Stimulated activated CD8-positive, alpha-beta memory T cell treated with anti-CD3 and anti-CD28 coated beads, Interleukin-2, amount 100 ng/mL, for 1 hour (primary cell): ENCODE measurements at places on chromosomes 5 and 9.
A peak's percentile ranks its signal among the peaks of the same experiment; 100 is the strongest.

GRCh38 chr5:126851501-126852011 is 74.6 kb downstream of the LMNB1 start:
- DNase-seq = no peak

DNA sequence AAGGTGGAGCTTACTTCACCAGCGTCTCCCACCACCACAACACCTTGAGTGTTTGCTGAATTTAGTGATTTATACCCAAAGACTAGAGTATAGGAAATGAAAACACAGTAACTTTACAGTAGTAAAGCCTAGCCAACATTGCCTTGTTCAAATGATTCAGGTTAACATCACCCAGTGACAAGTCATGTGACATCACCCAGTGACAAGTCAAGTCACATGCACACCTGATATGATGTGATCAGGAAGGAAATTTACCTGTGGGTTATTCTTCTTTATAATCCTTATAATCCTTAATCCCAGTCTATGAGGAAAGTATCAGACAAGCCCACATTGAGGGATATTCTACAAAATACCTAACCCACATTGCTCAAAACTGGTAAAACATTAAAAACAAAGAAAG is 545.6 kb upstream of the MEF2C start:
- no peak for DNase-seq

DNA sequence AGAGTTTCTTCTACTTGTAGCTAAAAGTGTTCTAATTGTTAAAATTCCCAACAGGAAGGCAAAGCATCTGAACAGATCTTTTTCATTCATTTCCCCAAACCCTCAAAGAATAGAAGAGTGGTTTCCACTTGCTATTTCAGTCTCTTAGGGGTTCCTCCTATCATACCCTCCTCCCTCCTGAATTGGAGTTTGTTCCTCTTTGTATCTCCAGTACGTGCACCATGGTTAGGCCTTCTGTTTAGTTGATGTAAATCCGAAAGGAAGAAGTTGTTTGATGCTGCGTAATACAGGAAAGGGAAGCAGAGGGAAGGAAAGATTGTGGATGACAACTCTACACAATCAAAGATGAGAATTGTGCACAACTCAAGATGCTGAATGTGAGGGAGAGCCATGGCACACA is 303.6 kb downstream of the PIK3R1 start:
- no peak for DNase-seq

DNA sequence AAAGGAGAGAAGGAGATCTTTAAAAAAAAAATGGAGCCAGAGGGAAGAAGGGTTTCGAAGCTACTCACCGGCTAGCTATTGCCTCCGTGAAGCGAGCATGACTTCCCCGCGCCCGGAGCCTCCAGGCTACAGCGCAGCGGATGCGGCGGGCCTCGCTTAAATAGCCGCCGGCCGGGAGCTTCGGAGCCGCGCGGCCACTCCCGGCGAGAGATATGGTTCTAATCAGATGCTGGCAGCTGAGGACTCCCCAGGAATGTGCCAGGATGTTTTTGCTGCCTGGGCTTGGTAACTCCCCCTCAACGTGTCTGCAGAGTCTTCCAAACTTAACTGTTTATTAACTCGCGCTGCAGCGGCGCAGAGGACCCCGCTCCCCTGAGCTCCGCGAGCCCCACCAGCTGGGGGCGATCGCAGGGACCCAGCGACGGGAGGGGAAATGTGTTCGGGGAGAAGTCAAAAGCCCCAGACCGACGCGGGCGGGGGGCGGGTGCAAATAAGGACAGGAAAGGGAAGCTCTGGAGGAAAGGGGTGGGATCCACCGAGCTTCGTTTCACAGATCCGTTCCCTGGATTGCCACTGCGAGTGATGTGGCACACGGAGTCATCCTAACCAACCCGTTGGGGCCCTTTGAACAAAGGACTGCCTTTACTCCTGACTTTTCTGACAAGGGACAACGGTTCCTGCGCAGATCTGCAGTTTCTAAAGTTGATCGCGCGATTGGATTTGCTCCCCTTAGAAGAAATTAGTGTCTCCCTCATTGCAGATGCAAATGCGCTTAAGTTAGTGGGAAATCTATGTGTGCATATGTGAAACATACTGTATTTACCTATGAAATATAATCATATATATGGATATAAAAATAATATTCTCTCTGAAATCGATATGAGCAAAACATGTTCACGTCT is at the start of gene DAB2:
TSS of gene DAB2 (minus strand) at position 245 of the 902 bp plus-strand sequence. CDS start 30,660 bp downstream, outside the sequence.
- DNase-seq = peak; percentile 15

- no peak for DNase-seq
Observed at GRCh38 chr9:106887066-106887465, 24.1 kb downstream of the ZNF462 start.

DNA sequence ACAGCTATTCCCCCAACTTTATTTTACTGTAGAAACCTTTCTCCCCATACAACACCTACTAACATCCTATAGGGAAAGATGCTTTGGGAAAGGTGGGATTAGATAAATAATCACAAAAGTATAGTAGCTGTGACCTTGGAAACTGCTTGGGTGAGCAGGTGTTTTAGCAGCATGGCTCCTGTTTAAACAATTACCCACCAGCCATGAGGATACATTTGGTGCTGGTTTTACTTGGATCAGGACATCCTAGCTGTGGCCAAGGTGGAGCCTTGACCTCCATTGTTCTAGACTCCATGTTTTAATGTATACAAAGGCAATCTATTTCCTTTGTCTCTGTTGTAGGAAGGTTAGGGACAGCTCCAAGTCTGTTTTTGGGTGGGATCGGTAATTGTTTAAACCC is 56.8 kb upstream of the ALDH1B1 start:
- DNase-seq = no peak

- no peak for DNase-seq
Observed at GRCh38 chr5:136682986-136683385, 317.6 kb upstream of the TRPC7 start.

DNA sequence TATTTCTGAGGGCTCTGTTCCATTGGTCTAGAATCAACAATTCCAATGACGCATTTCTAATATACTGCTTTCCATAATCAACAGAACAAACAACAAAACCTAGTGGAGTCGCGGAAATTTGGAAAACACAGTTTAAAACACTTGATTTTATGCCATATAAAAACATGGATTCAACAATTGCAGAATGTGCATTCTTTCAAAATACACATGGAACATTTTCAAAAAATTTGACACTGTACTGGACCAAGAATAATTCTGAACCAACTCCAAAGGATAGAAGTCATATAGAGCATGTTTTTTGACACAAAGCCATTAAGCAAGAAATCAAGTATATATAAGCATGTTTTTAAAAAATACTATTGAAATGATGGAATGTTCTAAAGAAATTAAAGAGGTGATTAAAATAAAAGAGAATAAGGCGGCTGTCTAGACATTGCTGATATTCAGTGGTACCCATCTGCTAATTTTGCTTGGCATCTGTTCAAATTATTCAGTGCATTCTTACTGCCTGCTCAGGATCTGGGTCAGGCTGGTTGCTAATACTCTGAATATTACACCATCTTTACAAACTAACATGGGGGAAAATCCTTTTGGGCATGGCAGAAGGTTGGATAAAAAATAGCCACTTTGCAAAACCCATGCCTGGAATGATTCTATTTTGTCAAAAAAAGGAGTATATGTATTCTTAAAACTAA is 221.3 kb downstream of the NPR3 start:
- DNase-seq = no peak

GRCh38 chr9:70205366-70206020 is 53.3 kb upstream of the SMC5 start:
- DNase-seq = no peak

DNA sequence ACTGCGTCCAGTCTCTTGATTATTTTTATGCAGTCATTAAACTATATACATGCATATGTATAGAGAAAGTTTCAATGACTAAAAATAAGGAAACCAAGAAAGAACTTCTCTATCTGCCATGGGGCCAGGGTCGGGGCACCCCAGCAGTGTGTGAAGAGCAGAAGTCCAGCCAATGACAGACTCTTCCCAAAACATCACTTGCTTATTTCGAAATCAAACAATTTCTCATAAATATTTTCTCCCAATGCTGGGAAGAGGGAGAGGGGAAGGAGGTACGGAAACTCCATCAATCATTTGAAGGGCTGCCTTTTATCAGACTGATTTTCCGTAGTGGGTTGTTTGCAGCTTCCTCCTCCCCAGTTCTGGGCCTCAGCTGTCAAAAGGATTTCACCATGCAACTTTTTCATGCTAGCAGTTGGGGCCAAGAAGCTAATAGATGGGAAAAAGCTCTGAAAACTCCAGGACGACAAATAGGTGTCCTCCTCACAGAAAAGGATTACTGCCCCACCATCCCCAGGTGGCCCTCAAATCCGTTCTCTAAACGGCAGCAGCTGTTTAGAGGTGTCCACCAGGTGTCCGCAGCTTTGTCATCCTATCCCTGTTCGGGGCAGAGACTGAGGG is 617 bp upstream of the FPGS start:
- no peak for DNase-seq

DNA sequence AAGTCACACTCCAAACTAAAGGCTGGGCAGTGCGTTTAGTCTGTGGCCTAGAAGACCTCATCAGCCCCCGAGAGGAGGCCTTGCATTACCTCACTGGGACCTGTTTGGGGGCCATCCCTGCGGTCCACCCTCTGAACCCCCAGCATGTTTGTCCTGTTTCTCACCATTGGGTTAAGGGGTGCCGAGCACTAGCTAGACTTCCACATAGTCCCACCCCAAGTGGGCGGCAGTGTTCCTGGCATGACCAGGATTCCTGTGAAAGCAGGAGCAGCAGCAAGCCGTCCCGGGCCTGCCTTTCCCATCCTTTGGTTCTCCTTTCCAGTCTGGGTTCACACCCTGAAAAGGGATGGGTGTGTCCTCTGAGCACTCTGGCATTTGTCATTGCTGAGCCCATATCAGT is 26.6 kb upstream of the SAP30L start:
- DNase-seq = no peak

GRCh38 chr5:91079037-91079436 is 304.1 kb downstream of the ARRDC3 start:
- DNase-seq = no peak

GRCh38 chr9:2216591-2216990 is 201.4 kb downstream of the SMARCA2 start:
- no peak for DNase-seq

DNA sequence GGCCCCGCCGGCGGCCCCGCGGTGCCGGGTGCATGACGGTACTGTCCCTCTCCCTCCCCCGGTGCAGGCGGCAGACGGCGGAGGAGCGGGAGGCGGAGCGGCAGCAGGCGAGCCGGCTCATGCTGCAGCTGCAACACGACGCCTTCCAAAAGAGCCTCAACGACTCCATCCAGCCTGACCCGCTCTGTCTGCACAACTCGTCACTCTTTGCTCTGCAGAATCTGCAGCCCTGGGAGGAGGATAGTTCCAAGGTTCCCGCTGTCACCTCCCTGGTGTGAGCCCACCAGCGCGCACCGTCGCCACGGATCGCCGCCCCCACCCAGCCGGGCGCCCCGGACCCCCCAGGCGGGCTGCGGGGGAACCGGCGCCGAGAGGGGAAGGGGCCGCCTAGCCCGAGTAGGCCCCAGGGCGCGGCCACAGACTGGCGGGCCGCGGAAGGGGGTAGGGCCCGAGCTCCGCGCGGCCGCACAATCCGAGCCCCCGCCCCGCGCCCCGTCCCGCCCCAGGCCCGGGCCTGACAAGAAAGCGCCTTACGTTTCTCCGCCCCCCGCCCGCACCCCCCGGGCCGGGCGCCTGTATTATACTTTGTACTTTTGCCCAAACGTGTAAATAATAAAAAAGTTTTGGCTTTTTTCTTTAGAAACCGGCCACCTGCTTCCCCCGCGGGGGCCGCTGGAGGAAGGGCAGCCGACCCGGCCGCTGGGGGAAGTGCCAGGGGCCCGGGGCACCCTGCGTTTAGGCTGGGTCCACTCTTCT is 2.5 kb downstream of the TLX3 start:
- no peak for DNase-seq

DNA sequence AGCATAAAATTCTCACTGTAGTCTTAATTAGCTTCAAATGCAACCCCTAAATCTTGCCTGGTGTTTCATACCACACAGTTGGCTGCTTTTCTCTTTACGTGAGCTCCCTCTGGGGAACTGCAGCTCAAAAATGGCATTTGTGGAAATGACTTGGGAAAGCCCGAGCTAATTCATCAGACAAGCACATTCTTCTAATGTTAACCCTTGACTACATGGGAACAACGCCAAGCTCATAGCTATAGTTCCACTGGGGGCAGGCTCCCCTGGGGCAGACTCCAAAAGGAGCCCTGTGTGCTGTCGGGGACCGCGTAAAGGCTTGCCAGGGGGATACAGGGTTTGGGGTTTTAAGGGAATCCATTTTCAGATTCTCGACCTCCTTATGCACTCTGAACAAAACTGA is 301.4 kb upstream of the DAP start:
- no peak for DNase-seq
